ENCODE measurements at places on chromosomes 2 and 18.

- no peak for DNase-seq
These were observed 105.6 kb downstream of the FEZ2 start for GRCh38 chr2:36492216-36492945.

GRCh38 chr2:235669983-235670962 lies 176.4 kb downstream of the AGAP1 start:
- DNase-seq = peak; percentile 18

DNA sequence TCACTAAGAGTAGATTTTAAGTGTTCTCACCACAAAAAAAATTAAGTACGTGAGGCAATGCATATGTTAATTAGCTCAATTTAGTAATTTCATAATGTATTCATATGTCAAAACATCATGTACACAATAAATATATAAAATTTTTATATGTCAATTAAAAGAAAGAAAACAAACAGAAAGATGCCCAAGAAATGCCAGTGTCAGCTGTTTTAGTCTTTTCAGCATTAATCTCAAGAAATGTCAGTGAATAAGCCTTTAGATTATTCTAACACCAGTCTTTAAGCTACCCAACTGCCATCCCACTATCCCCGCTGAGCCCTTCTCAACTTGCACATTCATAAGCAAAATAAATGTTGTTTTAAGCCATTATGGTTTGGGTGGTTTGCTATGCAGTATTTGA lies 76.5 kb downstream of the C1D start:
- no peak for DNase-seq

- DNase-seq = no peak
These were observed 10.8 kb downstream of the AGFG1 start for GRCh38 chr2:227482638-227483340.

DNA sequence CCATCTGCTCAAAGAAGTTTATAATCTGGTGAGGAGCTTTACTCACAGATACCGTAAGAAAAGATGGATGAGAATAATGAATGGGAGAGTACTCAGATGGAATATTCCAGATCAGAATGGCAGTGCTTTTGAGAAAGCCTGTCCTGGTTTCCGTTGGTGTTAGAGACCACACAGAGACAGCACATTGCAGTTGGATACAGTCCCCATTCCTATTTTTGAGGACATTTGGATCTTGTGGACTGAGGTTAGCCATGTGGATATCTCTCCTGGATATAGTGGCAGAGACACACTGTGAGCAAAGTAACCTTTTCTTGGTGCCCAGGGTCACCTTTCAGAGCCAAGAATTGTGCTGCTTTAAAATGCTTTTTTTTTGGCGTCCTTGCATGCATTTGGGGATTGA lies 63.7 kb downstream of the TANC1 start:
- no peak for DNase-seq

GRCh38 chr2:106174056-106174455 lies 20.0 kb downstream of the UXS1 start:
- DNase-seq = no peak

DNA sequence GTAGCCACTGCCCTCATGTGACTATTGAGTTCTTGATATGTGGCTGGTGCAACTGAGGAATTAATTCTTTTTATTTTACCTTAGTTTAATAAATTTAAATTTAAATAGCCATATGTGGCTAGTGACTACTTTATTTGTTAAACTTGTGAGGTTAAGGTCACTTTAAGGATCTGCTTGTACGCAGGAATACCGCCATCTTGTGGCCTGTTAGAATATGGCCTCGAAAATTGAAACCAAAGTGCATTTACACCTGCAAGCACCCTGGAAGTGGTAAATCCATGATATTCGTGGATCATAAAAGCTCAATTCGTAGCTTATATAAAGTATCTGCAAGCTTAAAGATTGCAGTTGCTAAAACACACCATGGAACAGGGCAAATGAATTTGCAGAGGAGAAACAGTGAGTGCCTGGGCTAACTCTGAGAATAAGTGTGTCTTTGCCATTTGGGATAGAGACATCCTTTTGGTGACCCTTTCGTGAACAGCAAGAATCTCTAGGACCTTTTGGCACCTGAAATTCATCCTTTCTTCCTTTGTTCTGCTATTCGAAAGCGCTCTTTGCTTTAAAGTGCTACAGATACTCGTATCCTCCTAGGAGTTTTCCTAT lies 59.9 kb upstream of the REG3A start:
- peak; percentile 54 for DNase-seq

DNA sequence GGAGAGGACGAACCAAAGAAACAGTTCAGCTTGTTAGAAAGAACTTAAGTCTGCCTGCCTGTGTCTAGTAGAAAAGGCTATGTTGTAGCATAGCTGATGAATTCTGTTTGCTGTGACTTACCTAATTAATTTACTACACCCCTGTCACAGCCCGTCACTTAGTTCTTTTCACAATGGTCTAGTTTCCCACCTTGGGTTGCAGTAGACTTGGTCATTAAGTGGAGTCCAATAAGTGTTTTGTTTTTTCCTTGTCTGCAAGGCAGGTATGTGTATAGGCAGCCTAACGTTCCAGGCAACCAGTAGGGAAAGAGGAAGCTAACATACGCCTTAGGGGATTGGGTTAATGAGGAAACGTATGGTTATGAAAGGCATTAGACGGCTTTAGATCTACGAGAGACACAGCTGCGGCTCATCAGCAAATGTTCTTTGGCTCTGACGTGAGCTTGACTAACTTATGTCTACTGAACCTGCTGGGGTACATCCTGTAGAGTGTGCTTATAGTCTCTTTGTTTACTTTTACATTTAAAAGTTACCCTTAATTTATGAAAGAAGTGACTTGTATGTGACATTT lies 180.1 kb downstream of the PRPF40A start:
- no peak for DNase-seq

DNA sequence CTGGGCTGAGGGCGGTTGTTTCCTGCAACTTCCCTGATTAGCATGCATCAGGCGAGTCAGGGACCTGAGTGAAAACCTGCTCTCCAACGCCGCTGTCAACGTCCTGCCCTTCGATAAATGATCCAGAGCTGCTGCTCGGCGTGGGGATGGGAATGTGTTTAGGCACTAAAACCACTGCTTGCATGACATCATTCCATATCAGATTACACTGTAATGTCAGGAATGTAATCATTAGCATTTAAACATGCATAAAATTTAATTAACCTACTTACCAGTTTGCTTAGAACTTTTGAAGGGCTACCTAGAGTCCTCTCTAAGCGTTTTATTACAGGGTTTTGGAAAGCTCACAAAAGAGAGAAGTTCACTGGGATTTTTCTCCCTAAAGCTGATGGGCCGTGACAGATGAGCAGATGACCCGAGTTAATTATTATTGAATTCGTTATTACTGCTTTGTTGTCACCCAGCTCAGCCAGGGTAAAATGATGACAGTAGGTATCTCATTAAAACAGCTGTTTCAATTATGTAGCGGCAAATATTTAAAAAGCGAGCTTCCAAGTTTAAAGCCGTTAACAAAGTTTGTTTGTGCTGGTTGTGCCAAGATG lies 685.6 kb upstream of the SALL3 start:
- peak; percentile 58 for DNase-seq

GRCh38 chr2:144533221-144533620 lies 13.3 kb upstream of the ZEB2 start:
- no peak for DNase-seq

GRCh38 chr2:24313744-24314632 lies 46.3 kb downstream of the ITSN2 start:
- DNase-seq = no peak

GRCh38 chr2:216500572-216500971 lies 1.9 kb downstream of the RPL37A start:
- DNase-seq = no peak

DNA sequence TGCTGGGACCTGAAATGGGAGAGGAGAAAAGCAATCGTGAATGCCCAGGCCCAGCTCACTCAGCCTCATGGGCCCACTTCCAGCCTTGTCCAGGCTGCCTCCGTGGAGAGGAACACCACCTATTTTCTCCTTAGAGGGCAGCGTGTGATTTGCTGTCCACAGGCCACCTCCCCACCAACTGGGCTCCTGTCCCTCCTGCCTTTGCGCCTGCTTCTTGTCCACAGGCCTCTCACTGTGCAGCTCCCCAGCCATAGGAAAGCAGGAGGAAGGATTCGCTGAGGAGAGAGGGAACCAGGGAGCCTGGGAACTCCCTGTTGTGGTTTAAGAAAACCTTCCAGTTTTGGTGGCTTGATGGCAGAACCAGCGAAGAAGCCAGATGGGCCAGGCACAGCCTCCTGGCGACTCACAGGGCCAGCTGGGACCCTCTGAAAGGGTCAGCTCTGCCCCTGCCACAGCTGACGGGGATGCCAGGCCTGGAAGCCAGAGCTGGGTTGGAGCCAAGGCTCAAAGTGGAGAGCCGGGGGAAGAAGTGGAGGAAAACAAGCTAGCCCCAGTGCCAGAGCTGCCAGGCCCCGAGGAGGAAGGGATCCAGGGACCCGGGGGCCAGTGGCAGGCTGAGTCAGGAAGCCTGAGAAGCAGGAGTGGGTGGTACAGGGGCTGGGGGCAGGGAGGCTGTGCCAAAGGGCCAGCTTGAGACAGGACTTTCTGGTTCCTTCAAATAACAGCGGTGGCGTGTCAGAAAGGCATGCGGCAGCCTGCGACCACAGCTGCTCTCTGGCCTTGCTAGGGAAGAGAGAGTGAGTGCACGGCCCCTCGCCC lies 9.9 kb downstream of the TMBIM1 start:
- DNase-seq = no peak

GRCh38 chr2:68366083-68366560 lies 1.0 kb downstream of the PLEK start:
- no peak for DNase-seq

DNA sequence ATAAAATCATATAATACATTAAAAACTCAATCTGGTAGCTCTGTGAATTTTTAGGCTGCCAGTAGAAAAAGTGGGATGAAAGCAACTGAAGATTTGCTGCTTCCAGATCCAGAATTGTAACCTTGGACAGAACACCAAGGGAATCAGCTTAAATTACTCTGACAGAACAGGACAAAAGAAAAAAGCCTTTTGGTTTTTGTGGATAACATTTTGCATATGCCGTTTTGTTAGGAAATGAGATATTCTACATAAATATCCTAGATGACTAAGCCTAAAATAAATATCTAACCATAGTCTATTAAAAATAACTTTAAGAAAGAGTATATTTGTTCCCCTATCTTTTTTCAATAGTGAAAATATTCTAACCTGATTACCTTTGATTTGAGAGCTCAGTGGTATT lies 148.7 kb upstream of the DOCK10 start:
- no peak for DNase-seq

- peak; percentile 64 for DNase-seq
These were observed 14.8 kb upstream of the IMP4 start for GRCh38 chr2:130327703-130328527.

GRCh38 chr2:239443666-239444567 lies 43.1 kb upstream of the HDAC4 start:
- DNase-seq = peak; percentile 73

Measured in urothelium cell line (cell line).